Effector memory CD4-positive, alpha-beta T cell (primary cell): ENCODE measurements at places on chromosomes 3 and 15.
A peak's percentile ranks its signal among the peaks of the same experiment; 100 is the strongest.

DNA sequence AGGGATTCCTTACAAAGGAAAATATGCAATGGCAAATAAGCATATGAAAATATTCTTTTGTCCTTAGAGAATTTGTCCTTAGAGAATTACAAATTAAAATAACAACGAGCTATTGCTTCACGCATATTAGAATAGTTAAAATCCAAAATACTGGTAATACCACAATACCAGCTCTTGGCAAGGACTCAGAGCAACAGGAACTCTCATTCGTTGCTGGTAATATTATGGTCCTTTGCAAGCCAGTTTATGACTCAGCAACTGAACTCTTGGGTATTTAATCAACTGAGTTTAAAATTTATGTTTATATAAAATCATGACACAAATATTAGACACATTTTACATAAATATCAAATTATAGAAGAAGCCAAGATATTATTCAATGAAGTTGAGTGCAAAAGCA, 1730.4 kb downstream of the SI start:
- DNase-seq: no peak

DNA sequence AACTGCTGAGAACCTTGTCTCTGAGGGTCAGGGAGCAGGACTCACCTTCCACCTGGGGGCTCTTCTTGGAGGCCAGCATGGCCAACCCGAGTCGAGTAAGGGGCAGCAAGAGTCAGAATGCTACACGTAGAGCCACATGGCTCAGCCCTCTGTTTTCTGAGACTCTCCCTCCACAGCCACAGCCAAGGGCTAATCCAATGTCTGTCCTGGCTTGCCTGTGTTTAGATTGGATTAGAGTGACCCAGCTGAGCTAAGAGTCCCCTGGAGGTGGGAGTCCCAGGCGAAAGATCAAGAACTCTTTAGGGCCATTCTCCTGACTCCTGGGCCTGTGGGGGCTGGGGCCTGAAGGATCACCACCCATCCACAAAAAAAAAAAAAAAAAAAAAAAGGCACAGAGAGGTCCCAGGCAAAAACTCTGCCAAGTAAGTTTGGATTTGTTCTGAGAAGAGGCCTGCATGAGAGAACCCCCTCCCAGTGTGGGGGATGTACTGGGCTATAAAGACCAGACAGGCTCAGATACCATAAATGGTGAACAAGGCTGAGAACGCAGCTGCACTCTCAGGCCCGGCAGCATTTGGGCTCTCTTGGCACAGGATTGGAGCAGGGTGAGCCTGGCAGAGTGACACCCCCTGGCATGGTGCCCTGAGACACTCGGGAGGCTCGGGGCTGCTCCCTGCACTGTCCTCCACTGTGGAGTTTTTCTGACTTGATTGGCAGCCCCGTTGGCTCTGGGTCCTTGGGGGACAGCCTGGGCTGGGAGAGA, 88.0 kb upstream of the OSBPL11 start:
- DNase-seq: no peak

DNA sequence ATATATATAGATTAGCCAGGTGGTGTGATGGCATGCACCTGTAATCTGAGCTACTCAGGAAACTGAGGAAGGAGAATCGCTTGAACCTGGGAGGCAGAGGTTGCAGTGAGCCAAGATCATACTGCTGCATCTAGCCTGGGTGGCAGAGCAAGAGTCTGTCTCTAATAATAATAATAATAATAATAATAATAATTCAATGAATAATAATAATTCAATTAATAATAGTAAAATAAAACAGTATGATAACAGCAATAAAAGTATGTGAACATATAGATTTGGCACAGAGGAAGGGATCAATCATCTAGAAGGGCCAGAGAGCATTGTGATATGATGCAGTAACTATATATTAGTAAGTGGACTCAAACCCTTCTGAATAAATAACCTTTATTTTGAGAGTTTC, 314.5 kb upstream of the COL8A1 start:
- no peak for DNase-seq

DNA sequence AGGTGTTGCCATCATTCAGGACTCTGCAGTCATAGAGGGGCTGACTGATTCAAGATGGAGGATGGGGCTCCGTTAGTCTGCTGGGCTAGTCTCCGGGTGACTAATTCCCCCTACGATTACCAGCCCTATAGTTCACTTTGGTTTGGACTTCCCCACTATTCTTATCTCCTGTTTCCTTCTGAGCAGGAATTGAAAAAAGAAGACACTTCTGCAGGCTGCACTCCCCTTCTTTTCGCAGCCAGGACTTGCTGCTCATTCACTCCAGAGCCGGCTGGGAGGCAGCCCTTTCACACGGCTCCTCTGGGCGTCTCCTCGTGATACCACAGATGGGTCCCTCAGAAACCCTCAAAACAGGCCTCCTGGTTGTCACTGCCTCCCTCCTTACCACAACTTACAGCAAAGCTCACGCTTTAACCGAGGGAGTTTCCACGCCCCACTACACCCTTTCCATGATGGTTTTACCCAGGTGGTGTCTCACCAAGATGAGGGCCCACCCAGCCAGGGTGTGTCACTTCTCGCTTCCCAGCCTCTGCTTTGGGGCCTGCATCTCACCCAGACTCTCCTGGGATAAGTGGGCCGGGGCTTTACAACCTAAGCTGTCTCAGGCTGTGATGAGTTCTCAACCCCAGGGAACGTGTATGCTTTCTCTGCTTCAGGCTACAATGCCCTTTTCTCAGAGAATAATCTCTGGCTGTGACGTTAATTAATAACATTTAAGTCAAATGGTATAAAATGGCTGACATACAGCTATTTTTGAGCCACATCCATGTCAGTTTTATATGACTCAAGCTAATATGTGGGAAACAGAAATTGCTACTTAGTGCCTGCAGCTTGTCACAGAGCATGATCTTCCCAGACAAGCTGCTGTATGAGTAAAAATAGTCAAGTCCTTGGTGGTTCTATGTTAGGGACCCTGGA, 11.9 kb downstream of the CX3CR1 start:
- peak; percentile 70 for DNase-seq

GRCh38 chr3:7293286-7293685, 432.4 kb downstream of the GRM7 start:
- no peak for DNase-seq

GRCh38 chr15:100728371-100729201, 126.2 kb downstream of the ASB7 start:
- DNase-seq: no peak

GRCh38 chr15:65790694-65791334, 1.3 kb downstream of the DENND4A start:
- DNase-seq: no peak

- DNase-seq: no peak
Observed at GRCh38 chr15:43828061-43828657, 1.4 kb downstream of the WDR76 start.
